ENCODE measurements at places on chromosomes 3 and 15.

DNA sequence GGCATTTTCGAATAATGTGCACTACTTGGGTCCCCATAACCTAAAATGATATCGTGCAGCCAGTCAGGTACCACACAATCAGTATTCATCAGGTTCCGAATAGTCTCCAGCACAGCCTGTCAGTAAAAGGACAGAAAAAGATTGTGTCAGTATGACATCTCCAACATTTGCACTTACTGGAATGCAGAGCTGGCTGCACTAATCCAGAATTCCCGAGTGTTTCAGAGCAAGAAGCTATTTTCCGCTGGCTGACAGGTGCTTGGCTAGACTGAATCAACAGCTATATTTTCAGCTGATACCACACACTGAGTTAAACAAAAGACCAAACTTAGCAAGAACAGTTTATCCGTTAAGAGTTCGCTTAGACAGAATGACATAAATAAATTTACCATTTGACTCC is 68.8 kb downstream of the AQR start:
- no peak for DNase-seq

GRCh38 chr15:82763361-82764116 is 42.3 kb downstream of the FSD2 start:
- no peak for DNase-seq

GRCh38 chr3:138456961-138457862 is 22.8 kb downstream of the ESYT3 start:
- DNase-seq: no peak

DNA sequence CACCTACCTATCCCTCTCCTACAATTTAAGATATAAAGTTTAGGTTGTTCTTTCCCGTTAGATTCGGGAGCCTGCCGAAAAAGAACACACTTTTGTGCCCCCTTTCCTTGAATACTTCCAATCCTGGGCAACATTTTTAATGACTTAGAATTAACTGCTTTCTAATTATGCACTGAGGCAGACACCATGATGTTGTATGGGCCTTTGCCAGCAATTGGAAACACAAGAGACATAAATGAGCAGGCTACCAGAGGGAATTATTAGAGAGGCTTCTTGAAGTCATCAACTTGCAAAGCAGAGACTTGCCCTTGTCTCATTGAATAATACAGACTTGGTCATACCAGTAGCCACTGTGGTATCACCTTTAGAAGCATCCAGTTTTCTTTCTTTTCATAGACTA is 96.8 kb downstream of the CDIN1 start:
- DNase-seq: no peak

- no peak for DNase-seq
Observed at GRCh38 chr15:58396181-58396580, 35.6 kb upstream of the LIPC start.

- DNase-seq: no peak
Observed at GRCh38 chr3:132456136-132456535, 38.8 kb downstream of the DNAJC13 start.

- no peak for DNase-seq
Observed at GRCh38 chr3:30547716-30548115, 58.7 kb upstream of the TGFBR2 start.

GRCh38 chr3:65660000-65660598 is 378.6 kb downstream of the MAGI1 start:
- DNase-seq: no peak

DNA sequence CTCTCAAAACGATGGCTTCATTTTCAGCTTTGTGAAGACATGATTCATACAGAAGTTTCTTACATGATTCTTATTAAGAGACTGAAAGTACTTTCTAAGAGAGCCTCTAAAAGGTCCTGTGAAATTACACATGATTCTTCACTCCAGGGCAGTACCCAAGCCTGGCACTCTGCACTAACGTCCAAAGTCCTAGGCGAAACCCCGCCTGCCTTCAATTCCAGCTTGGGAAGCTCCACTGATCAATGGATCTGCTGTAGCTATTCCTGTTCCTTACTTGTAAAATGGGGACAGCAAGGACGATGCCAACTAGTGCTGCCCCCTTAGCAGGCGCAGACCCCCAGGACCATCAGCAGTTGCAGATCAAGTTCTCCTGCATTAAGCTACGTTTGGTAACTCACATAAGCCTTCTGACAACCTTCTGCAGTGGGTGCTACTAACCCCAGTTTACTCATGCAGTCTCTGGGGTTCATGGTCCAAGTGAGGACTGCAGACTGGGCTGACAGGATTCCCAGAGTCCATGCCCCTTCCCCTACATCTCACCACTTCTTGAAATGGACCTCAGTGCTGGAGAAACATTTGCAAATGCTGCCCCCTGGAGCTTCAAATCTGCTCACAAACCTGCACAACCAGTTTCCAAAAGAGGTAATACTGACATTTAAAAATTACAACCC is 10.6 kb downstream of the CHCHD4 start:
- DNase-seq: no peak

GRCh38 chr3:185052631-185053030 is 100.2 kb downstream of the C3orf70 start:
- DNase-seq: no peak

- no peak for DNase-seq
Observed at GRCh38 chr15:65603134-65603533, 7.8 kb downstream of the INTS14 start.

DNA sequence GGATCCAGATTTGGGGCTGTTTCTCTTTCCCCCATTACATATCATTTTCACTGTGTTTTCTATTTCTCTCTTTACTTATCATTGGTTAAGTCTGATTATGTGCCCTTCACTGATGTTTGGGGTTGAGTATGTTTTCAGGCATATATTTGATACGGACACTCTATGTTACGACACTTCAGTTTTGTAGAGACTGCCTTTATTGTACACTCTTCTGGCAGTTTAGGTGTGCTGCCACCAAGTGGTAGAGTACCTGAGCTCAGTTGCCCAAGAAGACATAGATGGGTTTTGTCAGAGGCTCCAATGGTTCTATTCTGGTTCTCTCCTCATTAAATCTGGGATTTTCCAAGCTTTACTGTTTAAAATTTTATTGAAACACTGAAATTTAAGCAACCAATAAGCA is 255.0 kb upstream of the ROPN1 start:
- peak; percentile 9 for DNase-seq

DNA sequence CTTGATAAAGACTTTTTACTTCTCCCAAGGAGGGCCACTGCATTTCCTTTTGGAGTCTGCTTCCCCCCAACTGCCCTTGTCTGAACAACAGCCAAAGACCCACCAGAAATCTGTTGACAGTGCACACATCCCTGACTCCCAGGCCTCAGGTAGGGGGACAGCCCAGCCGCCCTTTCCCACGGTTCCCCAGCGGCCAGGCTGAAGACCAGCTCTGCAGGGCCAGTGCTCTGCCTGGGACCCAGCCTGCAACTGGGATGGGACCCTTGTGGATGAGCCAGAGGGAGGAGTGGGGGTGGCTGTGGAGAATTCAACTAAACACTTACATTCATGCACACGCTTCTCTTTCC is 8.1 kb upstream of the PRR23E start:
- no peak for DNase-seq

- no peak for DNase-seq
Observed at GRCh38 chr3:68447885-68448284, 484.5 kb downstream of the TAFA4 start.

- no peak for DNase-seq
Observed at GRCh38 chr3:175149675-175150074, 290.5 kb downstream of the NAALADL2 start.

Data from SW 1271 (cell line).